ENCODE measurements at places on chromosomes 3 and 15.

DNA sequence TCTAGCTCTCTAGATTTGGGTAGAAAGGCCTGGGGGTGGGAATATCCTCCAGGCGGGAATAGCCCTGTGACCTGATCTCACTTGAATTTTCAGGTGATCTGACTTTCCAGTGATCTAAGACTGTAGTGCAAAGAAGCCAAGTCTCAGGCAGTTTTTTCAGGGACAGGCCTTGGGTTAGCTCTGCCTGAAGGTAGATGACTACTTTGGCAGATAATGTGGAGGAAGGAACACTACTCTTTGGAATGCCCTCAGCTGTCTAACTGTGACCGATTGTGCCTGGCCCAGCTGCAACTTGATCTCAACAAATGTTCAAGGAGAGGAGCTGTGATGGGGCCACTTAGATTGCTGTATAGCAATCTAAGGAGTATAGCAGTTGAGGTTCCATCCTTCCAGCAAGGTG lies 193.7 kb downstream of the TCF12 start:
- no peak for DNase-seq

DNA sequence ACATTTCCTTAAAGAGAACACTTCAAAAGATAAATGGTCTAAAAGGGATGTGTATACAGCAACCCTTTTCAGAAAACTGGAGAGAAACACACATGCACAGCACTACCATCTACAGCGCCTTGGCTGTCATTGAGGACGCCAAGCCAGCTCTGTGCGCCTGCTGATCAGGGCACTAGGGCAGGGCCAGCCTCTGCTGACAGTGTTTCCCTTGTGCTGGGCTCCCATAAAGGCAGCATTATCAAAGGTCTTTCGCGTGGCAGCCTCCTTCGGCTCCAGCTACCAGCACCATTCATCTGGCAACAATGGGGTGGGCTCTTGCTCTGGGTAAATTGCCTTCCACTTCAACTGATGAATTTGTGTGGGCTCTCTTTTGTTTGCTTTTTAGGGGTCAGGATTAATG lies 53.4 kb downstream of the LDHAL6B start:
- no peak for DNase-seq

DNA sequence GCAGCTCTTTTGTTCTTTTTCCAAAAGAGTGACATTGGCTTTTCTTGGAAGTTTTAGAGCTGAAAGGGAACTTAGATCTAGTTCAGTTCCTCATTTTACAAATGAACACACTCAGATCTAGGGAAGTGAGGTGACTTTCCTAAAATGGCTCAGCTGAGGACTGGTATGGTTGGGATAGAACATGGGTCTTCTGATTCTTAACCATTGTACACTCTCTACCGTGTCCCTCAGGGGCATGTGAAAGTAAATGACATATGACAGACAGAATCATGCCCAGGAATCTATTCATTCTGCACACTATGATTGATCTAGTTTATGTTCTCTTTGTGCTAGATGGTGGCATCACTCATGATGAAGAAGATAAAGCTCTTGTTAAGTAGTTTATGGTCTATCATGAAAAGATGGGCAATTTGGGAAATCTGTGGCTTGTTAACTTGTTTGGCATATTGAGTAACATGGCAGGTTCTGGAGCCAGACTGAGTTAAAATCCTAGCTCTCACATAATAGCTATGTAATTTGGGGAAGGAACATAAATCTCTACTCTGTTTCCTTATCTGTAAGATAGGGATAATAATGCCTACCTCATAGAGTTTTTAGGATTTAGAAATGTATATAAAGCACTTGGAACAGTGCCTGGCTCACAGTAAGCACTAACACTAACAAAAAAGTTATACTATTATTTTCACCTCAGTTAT lies 30.9 kb downstream of the UBE2E1 start:
- no peak for DNase-seq

- no peak for DNase-seq
These were observed 2.2 kb downstream of the MED12L start for GRCh38 chr3:151087648-151088047.

DNA sequence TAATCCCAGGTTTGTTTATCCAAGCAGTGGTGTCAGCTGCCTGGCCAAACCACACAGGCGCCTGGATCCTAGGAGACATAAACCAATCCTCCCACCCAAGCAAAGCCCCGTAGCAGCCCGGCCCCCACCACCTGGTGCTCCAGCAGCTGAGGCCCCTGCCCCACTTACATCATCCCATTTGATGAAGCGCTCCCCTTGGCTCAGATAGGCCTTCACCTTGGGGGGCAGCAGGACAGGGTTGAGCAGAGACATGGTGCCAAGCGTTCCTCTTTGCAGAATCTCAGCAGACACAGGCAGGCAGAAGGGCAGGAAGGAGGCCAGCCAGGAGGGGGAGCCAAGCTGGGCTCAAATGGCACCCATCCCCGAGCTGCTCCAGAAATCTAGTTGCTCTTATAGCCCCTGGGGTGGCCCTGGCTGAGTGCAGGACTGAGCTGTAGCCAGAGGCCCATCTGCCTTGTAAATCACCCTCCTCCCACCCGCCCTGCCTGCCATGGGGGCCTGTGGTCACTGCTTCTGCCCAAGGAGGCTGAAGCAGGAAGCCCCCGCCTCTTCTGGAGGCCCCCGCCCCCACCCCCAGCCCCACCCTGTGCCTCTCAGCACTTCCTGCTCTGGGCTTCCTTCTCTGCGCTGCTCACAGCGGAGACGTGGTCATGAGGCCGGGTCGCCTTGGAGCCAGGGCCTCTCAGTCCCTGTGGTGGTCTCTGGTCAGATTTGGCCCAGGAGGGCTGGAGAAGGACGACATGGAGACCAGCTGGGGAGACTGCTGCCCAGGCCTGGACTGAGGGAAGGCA lies at the start of gene PLCB2:
Gene PLCB2, minus strand, starts transcription at position 515 of the 791 bp plus-strand sequence. Its CDS starts 263 bp downstream, at position 252.
- peak; percentile 69 for DNase-seq

- peak; percentile 92 for DNase-seq
These were observed 26.0 kb downstream of the PPCDC start for GRCh38 chr15:75049392-75049791.

DNA sequence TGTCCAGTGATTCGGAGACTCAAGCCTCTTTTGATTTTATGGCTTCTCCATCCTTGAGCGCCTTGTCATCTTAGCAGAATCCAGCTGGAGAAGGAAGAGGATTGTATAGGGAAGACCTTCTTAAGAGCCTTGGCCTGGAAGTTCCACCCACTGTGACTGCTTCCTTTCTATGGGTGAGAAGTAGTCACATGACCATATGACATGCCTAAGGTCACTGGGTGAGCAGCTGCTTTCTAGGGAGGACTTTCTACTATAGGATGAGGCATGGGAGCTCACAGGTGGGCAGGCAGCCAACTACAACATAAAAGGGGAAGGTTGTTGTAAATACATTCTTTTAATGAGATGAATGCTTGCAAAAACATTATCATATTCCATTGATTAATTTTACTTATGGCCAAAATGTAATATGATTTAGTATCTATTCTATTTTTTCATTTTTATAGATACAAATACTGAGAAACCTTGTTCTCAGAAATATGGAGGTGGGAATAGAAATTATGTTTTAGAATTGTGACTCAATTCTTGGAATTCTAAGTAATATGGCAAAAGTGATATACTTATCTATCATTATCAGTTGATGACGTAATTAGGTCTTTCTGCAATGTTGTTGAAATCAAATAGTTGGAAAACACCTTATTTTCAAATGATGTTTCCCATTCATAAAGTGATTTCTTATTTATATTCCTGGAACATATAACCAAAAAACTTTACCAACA lies 53.6 kb upstream of the MINAR1 start:
- no peak for DNase-seq

DNA sequence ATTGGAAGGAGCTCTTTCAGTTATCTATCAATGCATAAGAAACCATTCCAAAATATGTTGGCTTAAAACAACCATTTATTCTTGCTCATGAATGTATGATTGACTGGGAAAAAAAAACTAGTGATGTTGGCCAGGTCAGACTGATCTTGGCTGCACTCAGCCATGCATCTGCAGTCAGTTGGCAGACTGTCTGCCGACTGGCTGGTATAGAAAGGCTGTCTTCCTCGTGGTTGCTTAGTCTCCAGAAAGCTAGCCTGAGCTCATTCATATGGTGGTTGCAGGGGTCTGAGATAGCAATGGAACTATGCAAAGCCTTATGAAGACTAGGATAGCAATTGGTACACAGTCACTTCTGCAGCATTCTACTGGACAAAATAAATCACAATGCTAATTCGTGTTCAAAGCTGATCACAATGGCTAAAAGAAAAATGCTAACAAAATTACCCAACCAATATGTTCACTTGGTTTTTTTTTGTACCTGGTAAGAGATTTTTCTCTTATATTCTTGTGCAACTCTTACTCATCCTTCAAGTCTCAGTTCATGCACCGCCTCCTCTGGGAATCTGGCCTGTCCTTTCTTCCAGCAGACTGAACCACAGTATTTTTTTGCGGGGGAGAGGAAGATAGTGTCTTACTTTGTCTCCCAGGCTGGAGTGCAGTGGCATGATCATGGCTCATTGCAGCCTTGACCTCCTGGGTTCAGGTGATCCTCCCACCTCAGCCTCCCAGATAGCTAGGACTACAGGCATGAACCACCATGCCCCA lies 126.8 kb downstream of the KCNAB1 start:
- DNase-seq: no peak

DNA sequence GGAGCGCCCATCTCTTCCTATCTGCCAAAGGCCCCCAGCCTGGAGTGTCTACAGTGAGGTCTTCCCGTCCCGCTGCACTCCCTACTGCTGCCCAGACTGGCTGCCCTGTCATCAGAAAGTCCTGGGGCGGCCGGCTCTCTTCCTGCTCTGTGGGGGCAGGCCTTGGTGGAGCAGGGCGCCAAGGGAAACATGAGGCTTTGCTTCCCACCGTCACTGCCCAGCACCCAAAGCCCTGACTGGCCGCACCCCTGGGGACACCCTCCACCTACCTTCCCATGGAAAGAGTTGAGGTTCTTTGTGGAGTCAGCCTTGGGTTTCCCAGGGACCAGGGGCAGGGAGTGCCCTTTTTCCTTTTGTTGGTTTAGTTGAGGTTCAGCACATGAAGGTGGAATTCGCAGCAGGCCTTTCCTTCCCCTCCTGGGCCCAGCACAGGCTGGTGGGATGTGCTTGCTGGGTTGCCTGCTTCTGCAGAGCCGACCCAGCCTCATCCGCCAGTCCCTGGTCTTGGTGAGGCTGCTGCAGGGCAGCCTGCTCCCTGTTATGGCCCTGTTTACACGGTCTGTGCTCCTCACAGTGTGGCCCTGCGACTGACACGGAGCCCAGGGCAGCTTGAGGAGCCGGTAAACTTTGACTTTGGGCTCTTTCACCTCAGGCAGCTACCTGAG lies 51.8 kb upstream of the PLXNA1 start:
- peak; percentile 46 for DNase-seq

DNA sequence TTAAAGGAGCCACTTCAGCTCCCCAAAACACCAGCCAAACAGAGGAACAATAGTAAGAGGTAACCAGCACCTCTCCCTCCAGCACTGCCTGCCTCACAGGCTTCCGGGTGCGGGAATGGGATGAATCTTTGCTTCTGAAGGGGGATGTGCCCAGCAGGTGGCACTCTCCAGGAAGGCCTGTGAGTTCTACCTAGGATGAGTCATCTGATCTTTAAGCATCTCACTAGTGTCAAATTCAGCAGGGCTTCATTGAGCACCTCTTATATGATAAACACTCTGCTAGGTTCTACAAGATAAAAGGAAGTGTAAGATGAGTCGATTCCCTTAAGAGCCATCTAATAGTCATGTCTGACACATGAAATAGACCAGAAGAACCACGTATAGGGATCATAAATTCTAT lies 237.4 kb upstream of the UMPS start:
- no peak for DNase-seq

DNA sequence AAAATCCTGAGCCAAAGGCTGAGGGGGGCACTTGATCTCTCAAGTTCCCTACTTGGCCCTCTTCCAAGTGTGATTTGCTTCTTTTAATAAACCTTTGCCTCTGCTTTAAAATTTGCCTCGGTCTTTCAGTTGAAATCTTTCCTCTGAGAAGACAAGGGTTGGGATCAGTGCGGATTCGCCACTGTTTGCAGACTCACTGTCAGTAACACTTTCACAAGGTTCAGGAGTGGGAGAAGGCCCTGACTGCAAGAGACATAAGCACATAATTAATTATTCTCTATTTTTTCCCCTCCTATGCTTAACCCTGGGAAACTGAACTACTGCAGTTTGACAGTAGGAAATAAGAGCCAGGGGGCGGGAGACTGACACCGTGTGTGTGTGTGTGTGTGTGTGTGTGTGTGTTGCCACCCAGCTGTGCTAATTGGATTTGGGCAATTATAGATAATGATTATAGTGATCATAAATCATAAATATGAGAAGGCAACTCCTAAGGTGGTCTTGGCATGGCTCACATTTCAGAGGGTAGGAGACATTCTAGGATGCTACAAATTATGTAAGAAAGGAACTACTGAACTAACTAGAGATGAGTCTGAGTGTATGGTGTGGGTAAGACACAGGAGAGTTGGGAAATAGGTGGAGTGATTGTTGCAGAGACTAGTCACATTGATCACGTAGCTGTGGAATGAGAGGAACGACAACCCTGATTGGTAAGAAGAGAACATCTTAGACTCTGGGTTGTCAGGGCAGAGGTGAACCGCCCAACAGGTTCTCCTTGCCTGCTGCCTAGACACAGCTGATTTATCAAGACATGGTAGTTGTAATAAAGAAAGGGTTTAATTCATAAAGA lies 5.5 kb upstream of the ZNF662 start:
- DNase-seq: no peak

DNA sequence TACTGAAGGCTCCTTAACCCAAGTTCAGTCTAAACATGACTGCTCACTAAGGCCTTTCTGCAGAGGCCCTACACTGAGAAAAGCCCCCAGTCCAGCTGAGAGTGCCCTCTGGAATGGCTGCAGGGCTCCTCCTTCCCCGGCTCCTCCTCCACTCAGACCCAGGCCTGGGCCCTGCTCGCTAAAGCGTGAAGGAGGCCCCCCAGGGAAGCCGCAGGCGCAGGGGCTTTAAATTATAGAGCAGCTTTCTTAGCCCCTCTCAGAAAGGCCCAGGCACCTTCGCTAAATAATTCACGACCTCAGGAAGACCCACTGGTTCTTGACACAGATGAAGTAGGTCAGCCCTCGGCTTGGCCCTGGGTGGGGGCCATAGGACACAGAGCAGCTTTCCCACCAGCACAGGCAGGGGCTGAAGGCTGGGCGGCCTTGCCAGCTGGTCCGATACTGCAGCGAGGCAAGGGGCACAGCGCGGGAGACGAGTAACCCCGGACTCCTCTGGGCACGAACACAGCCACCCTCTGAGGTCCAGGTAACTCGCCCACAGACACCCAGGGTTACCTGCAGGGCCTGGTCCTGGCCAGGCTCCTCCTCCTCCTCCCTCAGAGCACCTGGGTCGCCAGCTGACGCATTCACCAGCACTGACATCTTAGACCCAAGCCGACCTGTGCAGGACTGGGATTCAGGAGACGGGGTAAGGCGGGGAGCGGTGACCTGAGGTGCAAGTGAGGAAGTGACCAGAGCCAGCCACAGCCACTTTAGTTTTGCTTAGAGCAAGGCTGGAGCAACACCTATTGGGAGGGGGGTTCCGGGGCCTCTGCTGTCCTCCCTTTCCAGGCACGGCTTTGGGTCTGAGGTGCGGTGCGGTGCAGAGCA lies 36.9 kb downstream of the RBPMS2 start:
- no peak for DNase-seq

Measured in sigmoid colon (tissue), 7 donors.